ENCODE measurements at places on chromosomes 3 and 15. TPM values are rescaled to one million over a fixed set of nuclear protein-coding genes. Genes with fewer than 3 reads are reported as not detected.

The GPR62 gene
- 0.19 TPM for total RNA-seq

The CLDN11 gene
- total RNA-seq, result 2.5 TPM

The AADAC gene
- not detected for total RNA-seq

The CXCR6 gene
- total RNA-seq, result not detected

The GUCA1C gene
- not detected for total RNA-seq

The RPN1 gene
- total RNA-seq, result 293 TPM

The CKMT1B gene
- not detected for total RNA-seq

The FRG2C gene
- not detected for total RNA-seq

The KLHL40 gene
- total RNA-seq, result not detected

The PATL2 gene
- total RNA-seq, result not detected

The SLC28A1 gene
- total RNA-seq, result not detected

The MST1R gene
- 0.55 TPM for total RNA-seq

The FANCD2OS gene
- not detected for total RNA-seq

The LYZL4 gene
- total RNA-seq, result not detected

The SPESP1 gene
- total RNA-seq, result not detected

The SST gene
- not detected for total RNA-seq

The GLDN gene
- 0.29 TPM for total RNA-seq

The AKAP13 gene
- total RNA-seq, result 81.3 TPM

The ABI3BP gene
- total RNA-seq, result 166 TPM

The HMG20A gene
- total RNA-seq, result 42.5 TPM

Data from chondrocyte (in vitro differentiated cells).